CD8-positive, alpha-beta memory T cell (primary cell): ENCODE measurements at places on chromosomes 2 and 18.

GRCh38 chr18:9421096-9421900 is 54.0 kb upstream of the RALBP1 start:
- DNase-seq, result no peak

DNA sequence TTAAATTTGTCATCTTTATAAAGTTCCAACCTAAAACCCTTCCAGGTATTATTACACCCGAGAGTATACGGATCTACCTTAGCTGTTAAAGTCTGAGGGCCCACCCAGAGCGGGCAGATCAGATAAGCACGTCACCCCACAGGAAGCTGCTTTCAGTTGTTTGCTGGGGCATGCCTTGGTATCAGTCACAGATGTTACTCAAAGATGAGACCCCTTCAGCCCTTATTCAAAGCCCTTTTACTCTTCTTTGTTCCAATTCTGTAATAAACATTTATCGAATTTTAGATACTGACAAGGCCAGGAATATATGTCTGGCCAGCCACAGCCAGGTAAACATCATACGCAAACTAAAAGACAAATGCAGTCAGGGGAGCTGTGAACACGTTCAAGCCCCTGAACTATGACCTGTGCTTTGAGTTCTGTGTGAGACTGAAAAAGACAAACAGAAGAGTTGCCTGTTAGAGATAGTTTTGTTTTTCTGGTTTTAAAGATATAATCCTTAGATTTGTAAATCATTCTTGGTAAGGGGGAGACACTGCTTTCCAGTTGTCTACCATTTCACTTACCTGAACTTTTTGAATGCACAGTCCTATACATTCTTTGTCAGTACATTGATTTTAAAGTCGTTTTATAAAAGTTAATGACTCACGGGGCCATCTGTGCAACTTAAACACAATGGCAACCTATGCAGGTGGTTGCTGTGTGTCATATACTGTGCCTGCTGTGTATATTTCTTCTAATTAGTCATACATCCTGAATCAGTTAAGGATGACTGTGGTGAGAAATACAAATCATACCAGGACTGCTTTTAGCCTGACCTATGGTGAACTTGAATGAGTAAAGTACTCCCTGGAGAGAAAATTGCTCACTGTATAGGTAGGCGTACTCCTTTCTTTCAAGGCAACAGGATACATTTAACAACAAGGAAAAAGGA is 100.5 kb upstream of the ITPRID2 start:
- no peak for DNase-seq

GRCh38 chr2:42047488-42048298 is at the start of gene PKDCC:
PKDCC (plus strand) TSS chr2:42048021; CDS start chr2:42048200, 179 bp downstream.
- peak; percentile 22 for DNase-seq

GRCh38 chr2:223219872-223220657 is 168.1 kb downstream of the KCNE4 start:
- no peak for DNase-seq

GRCh38 chr2:6008726-6009125 is 316.5 kb downstream of the SOX11 start:
- no peak for DNase-seq

DNA sequence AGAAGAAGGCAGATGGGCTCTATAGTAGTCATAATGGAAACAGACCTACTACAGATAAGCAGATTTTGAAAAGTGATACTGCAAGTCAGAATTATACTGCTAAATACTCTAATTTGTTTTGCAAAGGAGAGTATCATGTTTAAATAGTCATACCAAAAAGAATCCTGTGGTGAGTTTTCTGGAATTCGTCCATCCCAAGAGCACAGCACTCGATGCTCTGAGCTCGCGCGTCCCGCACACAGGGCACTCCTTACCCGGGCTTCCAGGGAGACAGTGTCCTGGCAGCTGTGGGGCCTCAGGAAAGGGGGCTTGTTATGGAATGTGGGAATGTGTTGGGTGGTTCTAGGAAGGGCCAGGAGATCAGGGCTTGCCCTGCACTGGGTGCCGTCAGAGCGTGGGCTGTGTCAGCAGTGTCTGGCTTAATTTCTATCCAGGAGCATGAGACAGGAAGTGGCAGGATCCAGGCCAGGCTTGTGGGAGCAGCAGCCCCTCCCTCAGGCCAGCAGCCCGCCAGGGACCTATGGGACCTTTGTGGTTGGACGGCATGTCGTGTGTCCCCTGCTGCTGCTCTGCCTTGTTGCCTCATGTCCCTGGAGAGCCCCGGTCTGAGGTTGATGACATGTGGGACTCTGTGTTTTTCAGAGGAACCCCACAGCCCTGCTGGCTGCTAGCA is 193.2 kb upstream of the TPO start:
- no peak for DNase-seq

DNA sequence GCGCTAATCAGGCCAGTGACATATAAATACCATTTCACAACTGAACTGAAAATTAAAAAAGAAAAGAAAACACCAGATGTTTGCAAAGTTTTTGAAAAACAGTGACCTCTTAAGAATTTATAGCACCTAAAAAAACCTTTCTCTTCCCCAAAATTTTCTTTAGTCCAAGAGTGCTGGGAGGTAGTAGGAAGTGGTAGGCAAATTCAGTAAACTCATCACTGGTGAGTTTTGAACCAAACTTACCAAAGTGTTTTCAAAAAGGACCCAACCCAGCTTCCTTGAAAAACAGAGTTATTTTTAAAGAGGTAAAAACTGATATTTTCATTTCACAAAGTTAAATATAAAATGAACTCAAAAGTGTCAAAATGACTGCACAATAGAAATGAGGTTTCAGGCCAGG is 90.4 kb downstream of the TMEM247 start:
- DNase-seq, result no peak

- no peak for DNase-seq
These were observed 63.2 kb downstream of the UGGT1 start for GRCh38 chr2:128154225-128154624.

DNA sequence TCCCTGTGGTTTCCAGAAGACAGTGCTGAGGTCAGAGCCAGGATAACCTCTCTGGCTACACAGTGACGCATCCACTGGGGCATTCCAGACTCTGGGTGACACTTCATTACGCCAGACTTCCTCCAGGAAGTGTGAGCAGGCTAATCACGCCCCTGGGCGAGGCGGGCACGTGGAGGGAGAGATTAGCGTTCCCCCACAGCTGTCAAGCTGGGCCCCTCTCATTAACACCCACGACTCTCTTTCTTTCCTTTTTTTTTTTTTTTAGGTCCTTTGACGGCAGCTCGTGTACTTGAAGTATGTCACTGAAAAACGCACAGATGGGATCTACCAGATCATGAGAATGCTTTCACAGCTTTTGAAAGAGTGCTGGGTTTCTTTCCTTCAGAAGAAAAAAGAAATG is 274.6 kb downstream of the AFF3 start:
- no peak for DNase-seq

DNA sequence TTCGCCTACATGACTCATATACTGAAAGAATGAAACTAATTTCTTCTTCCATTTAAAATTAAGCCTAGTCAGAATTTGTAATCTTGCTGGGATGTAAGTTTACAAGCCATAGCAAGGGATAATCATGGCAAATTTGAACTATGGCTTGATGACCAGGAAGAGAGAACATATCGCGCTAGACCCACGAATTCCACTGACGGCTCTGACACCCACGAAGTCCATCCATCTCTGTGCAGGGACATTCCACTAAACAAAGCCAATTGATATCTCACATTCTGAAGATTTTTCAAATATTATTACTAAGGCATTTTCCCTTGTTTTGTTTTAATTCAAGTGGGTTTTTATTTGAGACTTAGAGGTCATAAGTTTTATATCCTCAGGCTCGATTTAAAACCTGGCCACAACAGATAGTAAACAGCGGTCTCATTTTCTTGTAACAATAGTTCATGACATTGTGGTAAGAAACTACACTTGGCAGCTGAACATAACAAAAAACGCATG is 113.0 kb downstream of the QPCT start:
- no peak for DNase-seq

DNA sequence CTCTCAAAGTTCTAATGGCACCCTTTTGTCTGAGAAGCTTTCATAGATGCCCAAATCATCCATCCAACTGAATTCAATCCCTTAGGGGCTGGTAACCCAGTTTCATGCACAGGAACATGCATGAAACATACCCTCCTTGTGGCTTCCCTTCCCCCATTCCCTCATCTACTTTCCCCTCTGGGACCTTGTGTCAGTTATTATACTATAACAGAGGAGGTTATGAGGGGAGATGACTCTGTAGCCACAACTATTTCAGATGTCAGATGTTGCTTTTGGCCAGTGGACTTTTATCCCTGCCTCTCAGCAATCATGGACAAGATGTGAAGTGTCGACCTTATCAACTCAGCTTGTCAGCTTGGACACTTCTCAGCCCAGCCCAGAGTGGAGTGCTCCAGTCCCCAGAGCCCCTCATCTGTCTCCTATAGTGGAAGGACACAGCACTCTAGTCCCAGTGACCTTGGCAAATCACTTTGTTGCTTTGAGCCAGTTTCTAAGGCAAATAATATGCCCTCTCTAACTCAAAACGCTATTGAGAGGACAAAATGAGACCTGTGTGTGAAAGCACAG is 8.4 kb downstream of the DHRS9 start:
- DNase-seq, result no peak

DNA sequence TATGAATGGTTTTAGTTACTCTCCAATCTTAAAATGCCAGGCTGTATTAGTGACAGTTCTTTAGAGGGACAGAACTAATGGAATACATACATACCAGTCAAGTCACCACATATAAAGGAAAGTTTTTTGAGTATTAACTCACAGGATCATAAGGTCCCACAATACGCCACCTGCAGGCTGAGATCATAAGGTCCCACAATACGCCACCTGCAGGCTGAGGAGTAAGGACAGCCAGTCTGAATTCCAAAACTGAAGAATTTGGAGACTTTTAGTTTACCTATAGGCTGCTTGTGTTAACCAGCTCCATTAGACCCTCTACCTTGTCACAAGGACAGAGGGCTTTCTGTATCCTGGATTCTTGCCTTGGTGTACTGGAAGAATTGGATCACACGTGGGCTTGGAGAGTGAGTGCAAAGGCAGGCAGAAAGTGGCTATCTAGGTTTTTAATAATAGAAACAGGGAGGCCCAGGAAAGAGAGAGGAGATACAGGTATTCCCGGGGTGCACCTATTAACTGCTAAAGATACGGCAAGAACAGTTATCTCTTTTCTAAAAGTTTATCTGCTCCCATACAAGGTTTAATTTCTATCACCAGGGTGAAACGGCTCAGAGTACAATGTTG is 234.9 kb upstream of the CYRIA start:
- DNase-seq, result no peak

GRCh38 chr2:99072551-99072950 is 69.0 kb upstream of the C2orf15 start:
- DNase-seq, result no peak

GRCh38 chr2:96685577-96686459 is 43.3 kb downstream of the FER1L5 start:
- no peak for DNase-seq

- DNase-seq, result no peak
These were observed 24.4 kb upstream of the DTNB start for GRCh38 chr2:25697559-25698341.

- no peak for DNase-seq
These were observed 11.6 kb upstream of the PDIA6 start for GRCh38 chr2:10824191-10824590.

DNA sequence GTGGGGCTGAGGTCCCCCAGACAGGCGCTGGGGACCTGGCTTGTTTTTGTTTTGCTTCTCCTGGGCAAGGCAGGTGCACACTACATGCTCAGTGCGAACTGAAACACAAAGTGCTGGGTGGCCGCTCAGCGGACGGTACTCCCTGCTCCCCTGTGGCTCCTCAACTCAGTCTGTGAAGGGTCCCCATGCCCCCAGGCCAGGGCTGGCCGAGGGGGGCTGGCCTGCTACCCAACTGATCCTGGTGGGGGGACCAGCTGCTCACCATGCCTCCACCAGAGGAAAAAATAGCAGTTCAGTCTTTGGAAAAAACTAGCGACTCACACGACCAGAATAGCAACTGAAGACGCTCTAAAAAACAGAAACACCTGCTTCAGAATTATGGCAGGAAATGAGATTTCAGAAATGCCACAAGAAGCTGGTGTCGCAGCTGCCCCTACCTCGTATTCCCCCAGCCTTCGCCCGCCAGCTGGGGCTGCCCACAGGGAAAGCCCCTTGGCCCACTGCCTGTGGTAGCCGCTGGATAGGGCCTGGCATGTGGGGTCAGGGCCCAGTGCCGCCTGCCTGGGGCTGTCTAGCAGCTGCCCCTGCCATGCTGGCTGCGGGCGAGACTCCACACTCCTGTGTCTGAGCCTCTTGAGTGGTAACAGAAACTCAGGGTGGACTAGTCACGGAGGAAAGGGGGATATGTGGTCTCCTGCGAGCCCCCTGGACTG is 43.7 kb downstream of the MEX3C start:
- peak; percentile 41 for DNase-seq

DNA sequence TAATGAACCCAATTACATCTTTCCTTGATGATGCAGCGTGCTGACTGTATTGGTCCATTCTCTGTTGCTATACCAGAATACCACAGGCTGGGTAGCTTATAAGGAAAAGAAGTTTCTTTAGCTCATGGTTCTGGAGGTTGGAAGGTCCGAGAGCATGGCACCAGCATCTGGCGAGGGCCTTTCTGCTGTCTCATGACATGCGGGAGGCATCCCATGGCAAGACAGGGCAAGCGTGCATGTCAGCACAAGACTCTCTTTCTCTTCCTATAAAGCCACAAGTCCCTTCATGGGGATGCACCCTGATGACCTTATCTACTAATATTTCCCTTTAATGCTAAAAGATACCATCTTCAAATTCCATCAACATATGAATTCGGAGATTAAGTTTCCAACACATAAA is 122.8 kb upstream of the FHL2 start:
- DNase-seq, result no peak

DNA sequence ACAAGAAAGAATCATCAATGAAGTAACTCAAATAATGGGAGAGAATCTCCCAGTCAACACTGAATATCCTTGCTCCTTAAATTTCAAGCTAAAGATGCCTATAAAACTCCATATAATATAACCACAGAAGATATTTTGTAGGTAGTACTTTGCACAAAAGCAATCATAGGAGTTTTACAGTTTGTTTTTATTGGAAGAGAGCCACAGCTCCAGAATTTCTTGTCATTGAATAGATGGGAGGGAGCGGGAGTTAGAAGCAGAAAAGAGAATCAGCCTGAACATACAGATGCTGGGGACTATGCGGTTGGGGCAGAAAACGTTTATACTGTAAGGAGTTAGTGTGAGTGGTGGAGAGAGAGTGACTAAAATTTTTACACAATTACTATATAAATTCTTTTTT is 18.3 kb upstream of the SMAD4 start:
- DNase-seq, result no peak
